ENCODE measurements at places on chromosomes 1 and 21.

GRCh38 chr21:42526379-42526727 is 12.7 kb downstream of the SLC37A1 start:
- no peak for DNase-seq

DNA sequence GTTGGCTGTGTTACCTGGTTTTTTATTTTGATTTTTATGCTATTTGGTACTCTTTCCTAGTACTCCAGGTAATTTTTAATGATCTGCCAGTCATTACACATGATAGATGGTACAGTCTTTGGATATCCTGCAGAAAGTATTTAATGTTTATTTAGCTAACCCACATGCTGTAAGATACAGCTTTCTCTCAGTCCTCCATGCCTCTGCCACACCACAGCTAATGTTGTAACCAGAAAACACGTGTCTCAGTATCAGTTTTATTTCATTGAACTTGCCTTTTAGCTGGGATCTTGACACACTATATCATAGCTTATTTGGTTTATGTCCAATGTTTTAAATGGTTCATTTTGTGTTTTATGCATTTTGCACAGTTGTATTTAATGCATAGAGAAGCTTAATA is 1648.4 kb downstream of the KCNT2 start:
- DNase-seq, result no peak

DNA sequence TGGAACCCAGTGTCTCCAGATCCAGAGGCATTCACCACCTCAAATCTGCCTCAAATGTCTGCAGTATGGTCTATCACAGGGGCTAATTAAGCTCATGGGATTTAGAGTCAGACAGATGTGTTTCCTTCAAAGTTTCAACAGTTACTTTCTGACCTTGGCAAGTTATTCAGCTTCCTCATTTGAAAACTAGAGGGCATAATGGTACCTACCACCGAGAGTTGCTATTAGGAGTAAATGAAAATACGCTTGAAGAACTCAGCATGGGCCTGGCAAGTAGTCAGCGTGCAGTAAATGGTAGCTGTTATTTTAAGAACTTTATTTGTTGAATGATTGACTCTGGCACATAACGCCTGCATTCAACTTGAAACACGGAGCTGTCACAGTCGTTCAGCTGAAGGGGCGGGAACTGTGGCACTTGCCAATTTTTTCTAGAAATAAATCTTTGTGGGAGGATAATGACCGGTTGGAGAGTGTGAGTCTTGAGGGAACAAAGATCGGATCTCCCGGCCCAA is 1.2 kb upstream of the CAP1 start:
- DNase-seq, result peak; percentile 88

GRCh38 chr1:189682591-189682990 is 795.1 kb downstream of the BRINP3 start:
- DNase-seq, result no peak

GRCh38 chr1:57831624-57832023 is 407.8 kb upstream of the DAB1 start:
- DNase-seq, result no peak

- DNase-seq, result no peak
Observed at GRCh38 chr1:25209516-25209915, 22.8 kb downstream of the SYF2 start.

DNA sequence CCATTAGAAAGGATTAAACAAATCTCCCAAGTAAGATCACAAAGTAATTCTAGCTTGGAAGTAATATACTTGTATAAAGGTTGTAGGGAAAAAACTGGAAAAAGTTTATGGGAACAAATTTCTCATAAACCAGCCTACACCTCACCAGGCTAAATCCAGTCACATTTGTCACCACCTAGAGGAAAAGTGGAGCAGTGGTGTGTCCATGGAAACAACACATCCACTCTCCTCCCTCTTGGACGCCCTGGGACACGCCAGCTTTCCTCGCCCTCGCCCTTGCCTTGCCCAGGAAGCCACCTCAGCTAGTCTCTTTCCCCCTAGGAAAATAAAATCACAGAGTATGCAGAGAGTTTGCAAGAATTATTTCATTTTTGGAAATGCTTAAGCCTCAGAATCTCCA is 2.2 kb downstream of the PALMD start:
- peak; percentile 94 for DNase-seq

DNA sequence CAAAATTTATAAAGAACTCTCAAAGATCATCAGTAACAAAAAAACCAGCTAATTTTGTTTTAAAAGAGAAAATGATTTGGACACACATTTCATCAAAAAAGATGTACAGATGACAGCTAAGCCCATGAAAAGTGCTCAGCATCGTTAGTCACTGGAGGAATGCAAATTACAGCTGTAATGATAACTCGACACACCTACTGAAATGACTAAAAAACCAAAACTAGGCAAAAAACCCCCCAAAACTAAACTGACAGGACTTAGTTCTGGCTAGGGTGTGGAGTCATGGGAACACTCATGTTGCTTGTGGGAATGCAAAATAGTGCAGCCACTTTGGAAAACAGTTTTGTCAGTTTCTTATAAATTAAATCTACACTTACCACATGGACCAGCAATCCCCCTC is 59.5 kb downstream of the CNIH3 start:
- DNase-seq, result no peak

DNA sequence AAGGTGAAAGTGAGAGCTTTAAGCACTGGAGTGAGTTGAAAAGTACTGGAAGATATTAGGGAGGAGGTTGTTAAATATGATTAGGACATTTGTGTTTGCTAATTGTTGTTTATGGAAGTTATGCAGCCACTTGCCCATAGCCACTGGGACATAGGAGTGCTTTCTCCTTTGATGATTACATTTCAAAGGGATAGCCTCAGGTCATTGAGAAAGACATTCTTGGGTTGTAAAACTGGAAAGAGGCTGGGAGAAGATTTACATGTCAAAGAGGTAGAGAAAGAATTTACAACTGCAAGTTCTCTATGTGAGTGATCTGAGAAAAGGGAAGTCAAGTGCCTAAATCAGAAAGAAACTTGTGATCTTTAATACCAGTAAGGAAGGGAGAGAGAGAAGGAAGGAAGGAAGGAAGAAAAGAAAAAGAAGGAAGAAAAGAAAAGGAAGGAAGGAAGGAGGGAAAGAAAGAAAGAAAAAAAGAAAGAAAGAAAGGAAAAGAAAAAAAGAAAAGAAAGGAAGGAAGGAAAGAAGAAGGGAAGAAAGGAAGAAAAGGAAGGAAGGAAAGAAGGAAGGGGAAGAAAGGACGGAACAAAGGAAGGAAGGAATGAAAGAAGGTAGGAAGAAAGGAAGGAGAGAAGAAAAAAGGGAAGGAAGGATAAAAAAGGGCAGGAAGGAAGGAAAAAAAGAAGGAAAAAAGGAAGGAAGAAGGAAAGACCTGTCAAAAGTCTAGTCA is 284.6 kb upstream of the DPYD start:
- no peak for DNase-seq

DNA sequence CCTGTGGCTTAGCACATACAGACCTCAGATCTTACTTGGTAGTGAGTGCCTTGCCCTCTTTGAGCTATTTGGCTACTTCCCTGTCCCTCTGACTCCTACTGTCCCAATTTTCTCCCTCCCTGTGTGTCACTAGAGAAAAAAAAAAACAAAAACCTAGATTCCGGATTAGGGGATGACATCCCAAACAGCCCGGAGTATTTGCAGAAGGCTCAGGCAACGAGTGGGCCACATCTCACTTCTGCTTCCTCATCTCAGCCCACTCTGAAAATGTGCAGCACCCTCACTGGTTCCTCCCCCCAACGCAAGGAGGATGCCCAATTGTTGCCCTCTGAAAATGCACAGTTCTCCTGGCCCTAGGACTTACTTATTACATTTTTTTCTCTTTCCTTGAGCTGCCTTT is 4.9 kb downstream of the NHLH1 start:
- DNase-seq, result no peak

GRCh38 chr1:51926171-51926812 is 47.8 kb upstream of the NRDC start:
- peak; percentile 20 for DNase-seq

- no peak for DNase-seq
Observed at GRCh38 chr1:49293016-49293415, 516.3 kb upstream of the BEND5 start.

- no peak for DNase-seq
Observed at GRCh38 chr21:42188663-42189062, 30.3 kb upstream of the ABCG1 start.

GRCh38 chr1:38607526-38607925 is 252.0 kb downstream of the RRAGC start:
- no peak for DNase-seq

DNA sequence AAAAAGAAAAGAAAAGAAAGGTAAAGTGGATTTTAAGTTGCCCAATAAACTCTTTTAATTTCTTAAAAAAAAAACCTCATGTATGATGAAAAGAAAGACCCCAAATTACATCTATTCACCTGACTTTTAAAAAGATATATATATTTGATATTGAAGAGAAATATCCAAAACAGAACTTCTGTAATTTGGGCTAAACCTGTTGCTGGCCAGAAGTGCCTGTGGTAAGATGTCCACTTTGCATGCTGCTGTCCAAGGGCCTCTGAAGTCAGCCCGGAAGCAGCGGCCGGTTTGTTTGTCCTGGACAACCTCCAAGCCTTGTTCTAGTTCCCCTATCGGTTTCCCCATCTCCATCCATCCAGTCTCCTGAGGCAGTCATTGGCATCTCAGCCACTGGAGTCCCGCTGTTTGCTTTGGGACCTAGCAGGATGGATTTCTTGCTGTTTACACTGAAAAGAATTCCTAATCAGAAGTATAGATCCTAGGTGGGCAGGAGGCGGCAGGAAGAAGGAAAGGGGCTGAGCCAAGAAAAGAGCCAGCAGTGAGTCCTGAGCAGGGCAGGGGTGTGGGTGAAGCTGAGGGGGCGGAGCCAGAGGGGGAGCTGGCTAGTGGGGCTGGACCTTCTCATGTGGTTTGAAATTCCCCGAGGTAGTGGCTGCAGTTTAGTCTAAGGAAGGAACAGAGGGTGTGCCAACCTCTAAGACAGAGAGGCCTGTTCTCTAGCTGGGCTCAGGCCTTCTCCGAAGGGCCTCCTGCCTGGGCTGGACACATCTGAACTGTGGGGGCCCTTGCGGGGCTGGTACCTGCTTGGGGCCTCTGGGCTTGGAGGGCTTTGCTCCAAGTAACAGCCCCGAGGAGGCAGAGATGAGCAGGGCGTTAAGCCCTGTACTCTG is 3.3 kb downstream of the NCMAP start:
- peak; percentile 80 for DNase-seq

GRCh38 chr1:41743366-41743765 is 175.4 kb downstream of the HIVEP3 start:
- no peak for DNase-seq

GRCh38 chr1:104459886-104460285 is 710.2 kb downstream of the AMY1C start:
- DNase-seq, result no peak

DNA sequence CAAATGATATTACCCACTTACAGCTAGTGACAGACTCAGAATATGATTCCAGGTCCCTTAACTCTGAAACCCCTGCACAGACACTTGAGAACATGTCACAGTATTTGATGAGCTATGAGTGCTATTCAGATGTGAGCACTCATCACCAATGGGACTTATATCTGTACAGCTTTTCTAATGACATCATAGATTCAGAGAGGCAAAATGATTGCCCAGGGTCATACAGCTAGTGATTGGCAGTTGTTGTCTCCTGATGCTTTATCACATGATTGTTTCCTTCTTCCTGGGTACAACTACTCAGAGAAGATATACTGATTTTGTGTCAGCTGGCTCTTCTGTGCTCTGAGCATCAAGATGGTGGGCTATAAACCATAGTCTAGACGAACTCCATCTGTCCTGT is 428.0 kb upstream of the BEND5 start:
- no peak for DNase-seq

GRCh38 chr1:172536256-172536655 is 3.3 kb downstream of the SUCO start:
- DNase-seq, result no peak

DNA sequence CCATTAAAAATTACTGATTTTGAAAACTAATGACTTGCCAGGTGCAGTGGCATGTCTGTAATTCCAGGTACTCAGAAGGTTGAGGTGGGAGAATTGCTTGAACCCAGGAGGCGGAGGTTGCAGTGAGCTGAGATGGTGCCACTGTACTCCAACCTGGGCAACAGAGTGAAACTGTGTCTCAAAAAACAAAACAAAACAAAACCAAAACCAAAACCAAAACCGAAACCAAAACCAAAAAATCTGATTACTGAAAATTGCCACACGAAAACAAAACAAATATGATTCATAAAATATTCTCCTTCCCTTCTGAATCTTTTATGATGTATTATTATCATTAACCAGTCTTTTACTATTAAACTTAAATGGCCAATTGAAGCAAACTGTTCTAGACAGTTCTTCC is 74.1 kb downstream of the SERINC2 start:
- DNase-seq, result no peak

GRCh38 chr1:29809446-29810120 is 573.3 kb downstream of the PTPRU start:
- no peak for DNase-seq

- no peak for DNase-seq
Observed at GRCh38 chr1:234132795-234133194, 228.3 kb downstream of the SLC35F3 start.

DNA sequence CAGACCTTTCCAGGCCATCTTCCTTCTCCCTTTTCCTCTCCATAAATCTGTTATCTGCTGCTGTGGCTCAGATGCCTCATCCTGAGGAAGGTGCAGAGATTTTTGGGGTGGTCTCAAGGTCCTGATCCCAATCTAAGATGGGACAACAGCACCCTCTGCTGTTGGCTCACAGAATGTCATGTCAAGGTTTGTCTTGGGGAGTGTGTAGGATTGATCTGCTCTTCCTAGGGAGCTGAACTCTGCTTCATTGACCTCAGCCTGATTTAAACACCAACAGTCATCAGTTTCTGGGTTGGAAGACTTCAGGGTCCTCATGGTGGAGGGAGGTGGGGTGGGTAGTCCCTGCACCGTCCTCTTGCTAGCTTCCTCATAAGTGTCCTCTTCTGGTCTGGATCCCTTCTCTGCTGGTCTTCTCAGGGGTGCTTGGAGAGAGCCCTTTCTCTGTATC is 62.8 kb upstream of the LAX1 start:
- peak; percentile 65 for DNase-seq

GRCh38 chr1:175857756-175858155 is 114.4 kb upstream of the TNR start:
- no peak for DNase-seq

GRCh38 chr1:51293898-51294515 is 36.4 kb downstream of the TTC39A start:
- DNase-seq, result no peak

GRCh38 chr1:21622466-21623315 is 46.5 kb downstream of the RAP1GAP start:
- no peak for DNase-seq

- no peak for DNase-seq
Observed at GRCh38 chr21:29077651-29078090, 4.2 kb upstream of the CCT8 start.

- no peak for DNase-seq
Observed at GRCh38 chr21:44724926-44725325, 13.6 kb upstream of the TSPEAR start.

Data from myocyte (in vitro differentiated cells).